Adipocyte (in vitro differentiated cells): ENCODE measurements at places on chromosomes 16 and 17.

GRCh38 chr17:80708480-80708879 is 163.8 kb downstream of the RPTOR start:
- no peak for DNase-seq

DNA sequence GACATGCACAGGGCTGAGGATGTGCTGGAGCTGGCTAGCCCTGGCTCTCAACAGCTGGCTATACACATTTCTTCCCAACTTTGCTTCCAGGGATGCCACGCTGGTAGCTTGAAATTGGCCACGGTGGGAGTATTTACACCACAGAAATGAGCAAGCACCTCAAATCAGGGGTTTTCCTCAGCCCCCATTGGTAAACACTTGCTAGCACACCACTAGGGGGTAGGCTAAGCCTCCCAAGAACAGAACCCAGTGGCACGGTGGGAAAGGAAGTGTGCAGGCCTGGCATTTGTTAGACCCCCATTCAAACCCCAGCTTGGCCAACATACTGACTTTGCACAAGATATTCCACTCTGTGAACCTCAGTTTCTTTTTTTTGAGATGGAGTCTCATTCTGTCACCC is 12.9 kb downstream of the DRC3 start:
- no peak for DNase-seq

DNA sequence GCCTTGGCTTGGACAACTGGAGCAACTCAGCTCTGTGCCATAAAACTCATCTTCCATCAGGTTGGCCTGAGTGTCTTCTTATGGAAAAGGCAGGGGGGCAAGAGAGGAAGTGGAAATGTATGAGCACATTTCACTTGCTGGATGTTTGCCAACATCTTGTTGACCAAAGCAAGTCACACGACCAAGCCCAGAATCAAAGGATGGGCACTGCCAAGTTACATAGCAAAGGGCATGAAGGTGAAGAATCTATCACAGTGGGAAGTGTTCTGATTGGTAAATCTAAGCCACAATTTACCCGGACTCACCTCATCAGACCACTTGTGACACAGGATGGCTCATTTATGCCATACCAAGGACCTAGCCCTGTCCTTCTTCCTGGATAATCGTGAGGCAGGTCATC is 310.5 kb upstream of the IRX5 start:
- no peak for DNase-seq

GRCh38 chr17:67546578-67547527 is 169.8 kb downstream of the PITPNC1 start:
- no peak for DNase-seq

GRCh38 chr16:75222271-75222783 is 3.5 kb downstream of the CTRB1 start:
- DNase-seq, result no peak

- no peak for DNase-seq
These were observed 76.2 kb downstream of the CHD9 start for GRCh38 chr16:53131050-53131362.

GRCh38 chr17:53353919-53354351 is 468.8 kb upstream of the KIF2B start:
- DNase-seq, result no peak
